HEK293T (cell line): ENCODE measurements at places on chromosomes 13 and 19.

DNA sequence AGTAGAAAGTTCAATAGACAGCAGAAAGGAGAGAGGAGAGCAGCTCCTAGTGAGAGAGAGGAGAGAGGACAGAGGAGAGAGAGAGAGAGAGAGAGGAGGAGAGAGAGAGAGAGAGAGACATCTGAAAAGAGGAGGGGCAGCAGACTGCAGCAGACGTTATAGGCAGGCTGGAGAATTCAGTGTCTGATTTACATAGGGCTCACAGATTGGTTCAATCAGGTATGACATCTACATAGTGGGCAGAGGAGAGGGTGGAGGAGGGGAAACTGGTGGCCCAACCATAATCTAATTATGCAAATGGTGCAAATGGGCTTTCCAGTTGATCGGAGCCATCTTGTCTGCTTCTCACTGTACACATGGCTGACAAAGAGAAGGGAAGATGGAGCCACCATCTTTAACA lies 221.3 kb upstream of the TRPC4 start:
- DNase-seq = no peak

DNA sequence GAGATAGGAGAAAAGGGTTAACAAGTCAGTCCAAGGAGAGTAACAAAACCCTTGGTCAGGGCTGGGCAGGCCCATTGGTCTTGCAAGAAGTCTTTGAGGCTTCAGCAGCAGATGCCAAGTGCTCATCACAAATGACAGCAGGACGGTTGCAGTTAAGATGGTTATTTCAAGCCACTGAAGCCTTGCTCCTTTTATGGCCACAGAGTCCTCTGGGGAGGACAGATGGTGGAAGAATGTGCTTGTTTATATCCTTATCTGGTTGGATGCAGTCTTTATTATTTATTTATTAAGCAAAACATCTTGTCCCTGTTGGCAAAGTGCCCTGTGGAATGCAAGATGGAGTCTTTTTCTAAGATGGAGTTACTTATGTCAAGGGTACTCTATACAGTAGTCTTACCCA lies 19.2 kb upstream of the ZNF331 start:
- no peak for DNase-seq

DNA sequence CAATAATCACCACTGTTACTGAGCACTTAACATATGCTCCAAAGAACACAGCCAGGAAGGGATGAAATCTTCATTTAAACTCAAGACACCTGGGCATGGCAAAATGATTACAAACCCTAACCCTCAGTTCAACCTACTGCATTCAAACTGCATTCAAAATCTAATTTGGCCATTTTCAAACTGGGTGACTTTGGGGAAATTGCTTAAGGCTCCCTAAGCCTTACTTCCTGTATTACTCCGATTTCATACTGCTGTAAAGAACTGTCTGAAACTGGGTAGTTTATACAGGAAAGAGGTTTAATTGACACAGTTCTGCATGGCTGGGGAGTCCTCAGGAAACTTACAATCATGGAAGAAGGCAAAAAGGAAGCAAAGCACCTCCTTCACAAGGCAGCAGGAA lies 50.4 kb downstream of the CBY2 start:
- DNase-seq = no peak

DNA sequence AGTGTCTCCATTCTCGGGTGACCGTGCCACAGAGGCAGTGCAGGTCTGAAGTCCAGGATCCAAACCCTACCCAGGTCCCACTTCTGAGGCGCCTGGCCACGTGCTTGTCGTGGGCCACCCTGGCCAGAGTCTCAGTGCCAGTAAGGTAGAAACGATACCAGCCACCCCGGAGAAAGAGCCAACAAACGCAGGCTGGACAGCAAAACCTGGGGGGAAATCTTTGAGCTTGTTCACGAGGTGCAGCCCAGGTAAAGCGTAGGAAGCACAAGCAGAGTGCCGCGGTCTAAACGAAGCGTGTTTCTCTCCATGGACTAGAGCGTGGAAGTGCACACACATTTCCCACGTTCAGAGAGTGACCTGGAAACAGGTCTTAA lies 95.6 kb downstream of the ATP11A start:
- DNase-seq = no peak

GRCh38 chr19:38378866-38379265 lies 4.5 kb downstream of the PSMD8 start:
- no peak for DNase-seq

DNA sequence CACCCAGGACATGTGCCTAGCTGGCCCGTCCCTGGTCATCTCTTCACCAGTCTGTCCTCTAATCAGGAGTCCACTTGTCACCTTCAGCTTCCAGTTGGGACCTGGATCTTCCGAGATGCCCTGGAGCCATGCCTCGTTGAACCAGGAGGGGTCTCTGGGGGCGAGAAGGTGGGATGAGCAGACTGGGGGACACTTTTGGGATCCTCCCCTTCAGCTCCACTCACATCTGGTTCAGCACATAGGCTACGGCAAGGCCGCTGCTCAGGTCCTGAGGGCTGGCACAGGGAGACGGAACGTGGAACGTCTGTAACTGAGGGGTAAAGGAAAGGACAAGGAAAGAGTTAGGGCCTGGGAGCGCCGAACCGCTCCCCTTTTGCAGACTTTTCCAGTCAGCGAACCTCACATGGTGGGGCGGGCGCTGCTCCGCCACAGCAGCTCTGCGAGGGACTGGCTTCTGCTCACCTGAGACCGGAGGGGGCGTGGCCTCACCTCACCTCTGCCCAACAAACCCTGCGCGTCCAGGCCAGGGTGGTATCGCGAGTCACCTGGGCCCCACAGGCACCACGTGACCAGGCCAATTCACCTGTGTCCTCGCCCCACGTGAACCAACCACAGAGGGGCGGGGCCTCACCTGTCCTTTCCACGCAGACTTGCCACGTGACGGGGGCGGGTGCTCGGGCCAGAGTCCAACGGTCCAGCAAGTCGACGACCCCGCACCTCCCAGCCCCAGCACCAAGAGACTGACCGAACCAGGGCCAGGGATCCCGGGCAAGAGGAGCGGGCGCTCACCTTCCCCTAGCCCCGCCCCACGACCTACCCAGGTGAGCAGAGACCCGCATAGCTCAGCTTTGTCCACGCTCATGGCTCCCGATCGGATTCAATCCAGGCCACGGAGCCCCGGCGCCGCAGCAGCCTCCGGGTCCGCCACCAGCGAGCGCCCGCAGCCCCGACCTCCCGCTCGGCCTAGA lies at the start of gene HOOK2:
TSS of gene HOOK2 (minus strand) at position 965 of the 968 bp plus-strand sequence. CDS start at position 862, 103 bp downstream.
- DNase-seq = no peak

DNA sequence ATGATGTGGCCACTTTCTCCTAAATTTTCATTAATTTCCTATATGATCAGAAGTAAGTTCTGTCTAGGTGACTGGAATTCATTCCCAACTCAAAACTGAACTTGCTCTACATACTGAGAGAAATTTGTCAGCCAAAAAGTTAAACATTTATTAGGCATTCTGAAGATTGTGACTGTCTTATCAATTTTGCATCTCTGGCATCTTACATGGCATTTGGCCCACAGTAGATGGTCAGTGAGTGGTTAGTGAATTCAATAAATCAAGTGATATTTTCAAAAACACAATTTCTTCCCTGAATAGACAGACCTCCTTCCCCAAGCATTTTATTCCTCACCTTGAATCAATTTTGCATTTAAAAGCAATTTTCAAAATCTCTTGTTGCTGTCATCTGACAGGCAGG lies 363.2 kb upstream of the NBEA start:
- DNase-seq = no peak

GRCh38 chr13:89029062-89029461 lies 1357.9 kb downstream of the SLITRK5 start:
- DNase-seq = no peak

DNA sequence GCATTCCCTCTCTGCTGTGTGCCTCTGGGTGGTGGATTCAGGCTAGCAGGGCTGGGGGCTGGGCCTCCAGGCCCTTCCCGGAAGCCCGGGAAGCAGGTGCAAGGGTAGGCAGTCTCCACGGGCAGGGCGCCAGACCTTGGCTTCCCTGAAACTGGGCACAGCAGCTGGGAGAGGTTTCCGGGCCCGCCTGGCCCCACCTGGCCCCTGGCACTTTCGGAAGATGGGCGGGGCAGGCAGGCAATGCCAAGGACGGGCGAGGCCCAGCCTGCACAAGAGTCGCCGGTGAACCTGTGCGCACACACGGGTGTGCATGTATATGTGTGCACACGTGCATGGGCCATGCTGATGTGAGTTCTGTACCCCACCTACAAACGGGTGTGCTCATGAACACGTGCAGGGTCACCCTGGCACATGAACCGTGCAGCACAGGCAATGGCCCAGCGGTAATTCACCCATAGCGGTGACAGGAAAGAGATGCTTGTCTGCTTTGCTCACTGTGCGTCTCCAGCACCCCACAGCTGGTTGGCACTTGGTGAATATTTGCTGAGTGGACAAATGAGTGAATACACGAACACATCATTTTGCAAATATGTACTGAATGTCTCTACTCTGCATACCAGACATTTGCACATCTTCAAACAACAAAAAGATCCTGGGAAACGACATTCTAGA lies 15.3 kb downstream of the GADD45B start:
- DNase-seq = no peak

DNA sequence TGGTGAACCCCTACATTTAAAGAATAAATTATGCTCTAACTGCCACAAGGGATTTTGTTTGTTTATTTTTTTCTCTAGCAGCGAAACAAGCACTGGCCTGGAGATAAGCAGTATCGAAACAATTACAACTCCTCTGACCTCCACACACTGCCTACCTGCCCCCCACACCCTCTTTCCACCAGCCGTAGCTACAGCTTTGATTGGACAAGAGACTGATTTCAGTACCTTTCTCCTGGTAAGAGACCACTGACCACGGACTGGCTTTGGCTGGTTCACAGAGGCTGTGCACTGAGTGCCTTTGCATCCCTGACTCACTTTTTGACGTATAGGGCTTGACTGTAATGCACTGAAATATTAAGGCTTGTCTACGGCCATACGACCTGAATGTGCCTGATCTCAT lies 7.4 kb upstream of the ZDHHC20 start:
- DNase-seq = no peak

GRCh38 chr13:36817996-36818803 lies 822 bp upstream of the RFXAP start:
- DNase-seq = peak; percentile 8

- no peak for DNase-seq
These were observed 3.2 kb upstream of the METTL21C start for GRCh38 chr13:102697929-102698648.

DNA sequence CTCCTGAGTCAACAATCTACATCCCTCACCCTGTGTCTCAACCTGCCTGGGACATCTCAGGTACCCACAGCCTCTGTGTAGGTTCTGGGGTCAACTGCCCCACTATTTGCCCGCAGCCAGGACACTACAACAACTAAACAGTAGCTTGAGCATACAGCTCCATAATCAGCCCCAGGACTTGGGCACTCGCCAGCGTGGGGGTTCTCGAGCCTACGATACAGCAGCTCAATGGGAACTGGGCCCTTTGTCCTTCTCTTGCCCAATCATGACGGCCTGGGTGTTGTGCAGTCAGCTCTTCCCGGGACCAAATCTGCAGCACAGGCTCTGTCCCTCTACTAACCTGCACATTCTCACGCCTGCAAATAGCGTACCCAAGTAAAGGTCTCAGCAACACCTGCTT lies 1.3 kb downstream of the ZNF180 start:
- no peak for DNase-seq

GRCh38 chr13:98697791-98698190 lies 54.7 kb downstream of the SLC15A1 start:
- no peak for DNase-seq

DNA sequence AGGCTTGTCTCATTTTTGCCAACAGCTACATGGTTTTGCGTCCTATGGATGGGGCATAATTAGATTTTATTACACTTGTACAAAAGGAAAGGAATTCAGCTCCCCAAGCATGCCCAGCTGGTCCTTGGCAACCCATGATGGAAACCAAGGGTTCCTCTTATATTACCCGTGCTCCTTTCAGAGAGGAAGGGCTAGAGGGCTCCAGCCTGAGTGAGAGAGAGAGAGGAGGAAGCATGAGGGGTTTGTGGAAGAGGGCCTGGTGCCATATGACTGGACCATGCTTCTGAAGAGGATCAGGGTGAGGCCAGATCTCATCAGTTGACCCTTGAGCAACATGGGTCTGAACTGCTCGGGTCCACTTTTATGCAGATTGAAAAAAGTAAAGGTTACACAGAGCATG lies 3.5 kb upstream of the RPS9 start:
- no peak for DNase-seq

GRCh38 chr19:37172368-37173366 lies at the start of gene ZNF585A:
ZNF585A (minus strand) TSS chr19:37172695; CDS start chr19:37169910, 2,785 bp downstream.
- DNase-seq = peak; percentile 89
